NCI-H1436 treated with DMSO at 0.1 percent for 48 hours (cell line): ENCODE measurements at places on chromosomes 2 and 18.

DNA sequence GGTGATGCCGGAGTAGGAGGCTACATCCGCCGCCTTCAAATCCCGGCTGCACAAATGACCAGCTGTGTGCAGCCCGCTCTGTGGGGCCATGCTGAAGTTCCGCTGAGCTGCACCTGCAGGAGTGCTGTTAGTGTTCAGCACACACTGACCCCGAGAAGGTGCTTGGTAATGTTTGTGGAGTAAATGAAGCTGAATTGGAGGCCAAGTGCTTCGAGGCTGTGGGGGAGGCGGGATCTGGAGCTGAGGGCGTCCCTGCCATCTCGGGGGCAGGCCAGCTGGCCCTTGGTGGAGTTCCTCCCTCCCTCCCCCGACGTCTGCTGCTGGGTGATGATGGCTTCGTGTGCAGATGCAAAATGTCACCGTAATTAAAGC, 23.2 kb downstream of the KCNF1 start:
- DNase-seq: peak; percentile 12

- no peak for DNase-seq
Measured at GRCh38 chr2:130832296-130832940, 4.3 kb upstream of the ARHGEF4 start.

GRCh38 chr2:206783718-206784117, 18.3 kb downstream of the FASTKD2 start:
- no peak for DNase-seq

- DNase-seq: no peak
Measured at GRCh38 chr2:204434660-204435462, 110.4 kb upstream of the PARD3B start.

DNA sequence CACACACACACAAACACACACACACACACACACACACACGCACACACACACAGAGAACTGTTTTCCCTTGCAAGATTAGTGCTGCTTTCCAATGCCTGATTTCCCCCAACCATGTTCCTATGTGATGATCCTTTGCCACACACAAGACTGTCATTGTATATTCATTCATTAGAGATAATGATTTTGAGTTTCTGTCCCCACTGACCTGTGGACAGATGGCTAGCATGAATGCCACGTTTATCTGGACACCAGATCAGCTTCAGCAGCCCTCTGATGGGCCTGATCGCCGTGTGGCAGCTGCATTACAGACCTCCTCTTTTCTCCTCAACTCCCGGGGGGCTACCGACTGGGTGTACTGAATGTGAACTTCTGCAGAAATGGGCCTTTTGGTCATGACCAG, 353.0 kb downstream of the MYCN start:
- no peak for DNase-seq

- no peak for DNase-seq
Measured at GRCh38 chr2:238361877-238362276, 41.6 kb downstream of the TRAF3IP1 start.

DNA sequence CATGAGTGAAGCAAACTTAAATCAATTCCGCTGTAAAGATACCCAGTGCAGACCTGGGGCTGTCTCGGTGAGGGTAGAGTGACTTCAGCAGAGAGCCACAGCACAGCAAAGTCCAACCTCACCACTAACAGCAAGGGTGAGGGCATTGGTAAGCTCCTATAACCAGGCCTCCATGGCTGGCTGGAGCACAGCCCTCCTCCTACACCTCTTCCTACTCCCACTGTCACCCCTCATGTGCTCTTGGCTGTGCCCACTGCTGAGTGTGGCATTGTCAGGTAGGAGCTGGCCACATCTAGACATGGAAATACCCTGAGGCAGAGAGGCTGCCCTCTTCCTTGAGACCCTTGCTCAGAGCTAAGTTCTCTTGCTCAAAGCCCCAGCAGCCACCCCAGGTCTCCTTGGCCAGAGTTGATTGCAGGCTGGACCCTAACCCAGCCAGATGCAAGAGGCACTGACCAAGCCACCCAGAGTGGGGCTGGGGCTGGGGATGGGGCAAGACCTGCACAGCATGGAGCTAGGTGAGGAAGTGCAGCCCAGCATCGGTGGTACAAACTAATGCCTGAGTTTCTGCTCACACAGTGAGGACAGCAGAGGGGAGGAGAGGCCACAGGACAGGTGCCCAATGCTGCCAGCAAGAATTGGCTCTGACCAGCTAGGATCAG, 77.6 kb upstream of the RAB6C start:
- no peak for DNase-seq

- DNase-seq: no peak
Measured at GRCh38 chr2:100986157-100986556, 15.9 kb upstream of the RPL31 start.

- DNase-seq: no peak
Measured at GRCh38 chr2:28280619-28281018, 112.0 kb upstream of the FOSL2 start.

DNA sequence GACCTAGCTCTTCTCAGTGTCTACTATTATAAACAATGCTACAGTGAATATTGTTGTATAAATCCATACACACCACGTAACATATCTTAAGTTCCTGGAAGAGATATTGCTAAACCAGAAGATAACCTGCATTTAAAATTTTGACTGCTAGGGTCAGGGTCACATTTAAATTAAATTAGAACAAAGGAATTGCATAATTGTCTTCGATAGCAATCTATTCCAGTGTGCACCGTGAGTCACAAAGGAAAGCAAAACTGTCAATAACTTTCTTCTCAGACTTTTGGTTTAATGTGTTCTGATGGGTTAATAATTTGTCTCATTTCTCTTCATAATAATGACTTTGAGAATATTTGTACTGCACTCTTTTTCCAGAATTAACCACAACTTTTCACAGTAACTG, 4.2 kb downstream of the GEN1 start:
- no peak for DNase-seq

DNA sequence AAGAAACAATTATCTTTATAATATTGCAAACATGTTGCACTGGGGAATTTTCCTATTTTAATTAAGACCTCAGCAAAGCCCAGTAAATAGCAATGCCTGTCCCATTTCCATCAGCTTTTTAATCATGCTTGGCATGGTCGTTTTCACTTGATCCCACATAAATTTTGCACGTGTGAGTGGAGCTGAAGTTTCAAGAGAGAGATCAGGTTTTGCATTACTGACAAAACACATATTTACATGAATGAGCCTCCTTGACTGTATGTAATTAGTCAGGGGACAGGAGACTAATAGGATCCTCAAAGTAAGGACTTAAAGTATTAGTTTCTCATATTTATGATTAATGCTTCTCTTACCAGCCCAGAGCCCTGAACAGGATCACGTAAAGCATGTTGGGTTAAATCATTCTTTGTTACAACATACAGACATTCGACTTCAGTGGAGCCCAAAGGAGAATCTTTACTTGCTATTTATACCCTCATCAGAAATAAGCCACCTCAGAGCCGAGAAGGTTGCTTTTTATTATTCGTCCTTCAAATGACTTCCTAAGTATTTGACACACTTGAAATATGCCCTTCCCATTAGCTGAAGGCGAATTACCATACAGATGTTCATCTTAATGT, 711.3 kb downstream of the GALR1 start:
- no peak for DNase-seq

DNA sequence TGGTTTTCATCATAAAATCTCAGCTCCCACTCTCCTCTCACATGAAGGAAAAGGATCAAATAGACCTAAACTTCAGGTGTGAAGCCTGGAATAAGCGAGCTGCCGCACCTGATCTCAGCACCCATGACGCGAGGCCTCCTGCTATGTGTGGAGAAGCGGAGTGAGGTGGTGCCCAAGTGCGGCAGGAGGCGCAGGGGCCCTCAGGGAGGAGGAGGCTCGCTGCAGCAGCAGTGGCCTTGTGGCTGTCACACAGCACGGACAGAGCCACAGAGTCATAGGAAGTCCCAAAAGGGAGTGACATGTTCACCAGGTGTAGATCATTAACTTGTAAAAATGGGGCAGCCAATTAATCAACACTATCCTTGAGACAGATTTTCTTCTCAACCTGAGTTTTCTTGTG, 9.1 kb downstream of the SCLY start:
- no peak for DNase-seq

- no peak for DNase-seq
Measured at GRCh38 chr2:106970471-106971261, 84.7 kb upstream of the ST6GAL2 start.

- DNase-seq: no peak
Measured at GRCh38 chr2:2528846-2529245, 197.8 kb upstream of the MYT1L start.

DNA sequence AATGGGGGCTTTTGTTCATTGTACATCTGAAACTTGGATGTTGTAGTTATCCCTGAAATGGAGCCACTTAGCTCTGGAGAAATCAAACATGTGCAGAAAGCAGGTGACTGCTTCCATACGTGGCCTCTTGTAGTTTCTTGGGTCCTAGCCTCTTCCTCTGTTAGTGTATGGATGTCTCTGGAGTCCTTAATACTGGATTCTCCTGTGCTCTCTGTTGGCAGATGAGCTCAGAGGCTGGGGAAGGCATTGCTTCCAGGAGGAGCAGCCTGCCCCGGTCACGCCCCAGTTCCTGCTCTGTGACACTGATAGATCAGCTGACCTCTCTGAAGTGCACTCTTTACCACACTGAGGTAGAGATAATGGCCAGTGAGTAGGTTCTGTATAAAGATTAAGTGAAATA, 176.2 kb downstream of the LDLRAD4 start:
- no peak for DNase-seq

DNA sequence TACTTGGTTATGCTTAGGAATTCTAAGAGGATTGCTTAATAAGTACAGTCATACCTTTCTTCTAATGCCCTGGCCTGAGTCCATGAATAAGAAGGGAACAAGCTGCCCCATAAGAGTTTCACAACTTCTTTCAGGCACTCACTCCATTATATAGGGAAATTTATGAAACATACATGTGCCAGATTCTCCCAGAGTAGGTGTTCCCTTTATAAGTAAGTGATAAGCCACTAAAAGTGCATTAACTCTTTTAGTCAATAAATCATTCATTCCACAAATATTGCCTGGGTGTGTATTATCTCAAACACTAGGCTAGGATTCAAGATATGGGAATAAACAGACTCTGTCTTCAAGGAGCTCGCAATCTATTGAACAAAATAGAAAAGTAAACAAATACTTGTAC, 84.5 kb upstream of the RBBP8 start:
- no peak for DNase-seq

GRCh38 chr2:112648081-112648480, 2.3 kb downstream of the SLC20A1 start:
- no peak for DNase-seq

GRCh38 chr18:55031979-55032378, 72.7 kb upstream of the CCDC68 start:
- no peak for DNase-seq

DNA sequence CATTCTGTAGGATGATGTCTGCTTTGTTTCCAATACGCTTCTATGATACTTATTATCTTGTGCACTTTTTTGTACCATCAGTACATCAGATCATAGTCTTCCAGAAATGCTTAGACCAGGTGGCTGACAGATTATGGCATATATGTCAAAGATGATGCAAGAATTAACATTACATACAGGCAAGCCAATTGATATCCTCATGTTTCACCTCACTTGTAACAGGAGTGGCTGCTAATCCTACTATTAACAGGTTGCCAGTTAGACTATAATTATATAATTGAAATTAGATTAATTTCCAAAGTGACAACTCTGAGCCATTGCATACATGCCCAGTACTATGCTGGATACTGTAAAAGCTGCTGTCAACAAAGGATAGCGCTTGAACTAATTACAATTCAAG, 77.2 kb downstream of the TLK1 start:
- peak; percentile 21 for DNase-seq

- no peak for DNase-seq
Measured at GRCh38 chr2:217553202-217553601, 449.6 kb downstream of the TNS1 start.

GRCh38 chr2:8394569-8395359, 287.1 kb upstream of the ID2 start:
- DNase-seq: no peak

- DNase-seq: no peak
Measured at GRCh38 chr18:49170925-49171505, 220.2 kb upstream of the SMAD7 start.

DNA sequence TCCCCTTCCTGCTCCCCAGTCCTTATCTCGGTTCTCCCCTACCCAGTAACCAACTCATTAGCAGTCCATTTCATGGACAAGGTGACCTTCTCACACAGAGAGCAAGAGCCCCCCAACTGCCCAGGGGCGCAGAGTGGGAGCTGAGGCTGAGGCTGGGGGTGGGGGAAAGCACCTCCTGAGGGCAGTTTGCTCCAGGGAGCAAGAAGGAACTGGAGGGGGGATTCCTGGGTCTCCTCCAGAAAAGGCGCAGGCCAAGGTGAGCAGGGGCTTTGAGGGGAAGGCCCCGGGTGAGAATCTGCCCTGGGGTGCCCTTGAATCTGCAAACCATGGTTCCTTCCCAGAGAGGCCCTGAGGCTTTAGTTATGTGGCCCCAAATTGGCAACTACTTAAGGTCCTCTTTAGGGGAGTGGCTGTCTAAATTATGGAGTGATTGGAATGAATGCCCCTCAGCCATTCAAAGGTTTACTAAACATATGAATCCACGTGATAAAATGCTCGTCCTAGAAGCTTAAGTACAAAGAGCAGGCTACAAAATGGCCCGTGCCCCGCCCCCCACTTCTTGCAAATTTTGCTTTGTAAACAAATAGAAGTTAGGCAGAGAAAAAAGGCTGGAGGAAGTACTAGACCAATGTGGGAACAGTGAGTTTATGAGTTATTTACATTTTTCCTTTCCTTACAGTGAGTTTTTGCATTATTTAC, 123.5 kb upstream of the HS6ST1 start:
- DNase-seq: no peak

GRCh38 chr2:200966770-200967169, 3.3 kb upstream of the ORC2 start:
- no peak for DNase-seq

DNA sequence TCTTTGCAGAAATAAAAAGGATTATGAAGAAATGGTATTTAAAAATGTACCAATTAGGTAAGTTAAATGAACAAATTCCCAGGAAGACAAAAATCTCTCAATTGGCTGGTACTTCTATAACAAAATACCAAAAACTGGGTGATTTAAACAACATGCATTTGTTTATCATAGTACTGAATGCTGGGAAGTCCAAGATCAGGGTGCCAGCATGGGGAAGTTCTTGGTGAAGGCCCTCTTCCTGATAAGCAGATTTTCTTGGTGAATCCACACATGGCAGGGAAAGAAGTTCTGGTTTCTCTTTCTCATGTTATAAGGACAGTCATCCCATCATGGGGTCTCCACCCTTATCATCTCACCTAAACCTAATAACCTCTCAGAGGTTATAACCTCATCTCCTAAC, 271.6 kb upstream of the SETBP1 start:
- DNase-seq: no peak

GRCh38 chr2:164622338-164623106, 1.2 kb upstream of the GRB14 start:
- DNase-seq: no peak
